ENCODE measurements at places on chromosomes 5 and 9.

- no peak for DNase-seq
Measured at GRCh38 chr5:4019009-4019769, 423.6 kb downstream of the IRX1 start.

GRCh38 chr5:82863266-82863665, 213.9 kb downstream of the TMEM167A start:
- DNase-seq: no peak

GRCh38 chr9:99368341-99369326, 146.6 kb downstream of the SEC61B start:
- DNase-seq: no peak

DNA sequence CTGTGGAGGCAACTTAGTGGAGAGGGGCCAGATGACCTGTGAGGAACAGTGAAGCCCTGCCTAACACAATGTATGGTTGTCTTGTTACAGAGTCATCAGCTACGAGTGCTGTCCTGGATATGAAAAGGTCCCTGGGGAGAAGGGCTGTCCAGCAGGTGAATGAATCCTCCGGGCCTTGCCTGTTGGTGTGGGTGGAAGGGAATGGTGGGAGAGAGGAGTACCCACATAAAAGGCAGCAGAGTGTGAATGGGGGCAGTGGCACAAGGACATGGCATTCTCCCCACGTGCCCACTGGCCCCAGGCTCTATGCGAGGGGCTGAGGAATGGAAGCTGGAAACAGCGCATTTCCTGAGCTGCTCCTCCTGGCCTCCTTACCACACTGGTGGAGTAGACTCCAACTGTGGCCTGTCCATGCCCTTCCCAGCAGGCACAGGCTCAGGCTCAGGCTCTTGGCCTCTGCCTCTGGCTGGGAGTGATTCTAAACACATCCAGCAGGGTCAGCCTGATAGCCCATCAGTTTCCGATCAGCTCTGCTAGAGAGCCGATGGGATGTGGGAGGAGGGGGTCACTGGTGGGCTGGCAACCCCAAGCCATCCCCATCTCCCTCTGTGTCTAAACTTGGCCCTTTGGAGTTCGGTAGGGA, 15.3 kb downstream of the TGFBI start:
- no peak for DNase-seq

- DNase-seq: no peak
Measured at GRCh38 chr9:91682806-91683205, 259.2 kb upstream of the NFIL3 start.

DNA sequence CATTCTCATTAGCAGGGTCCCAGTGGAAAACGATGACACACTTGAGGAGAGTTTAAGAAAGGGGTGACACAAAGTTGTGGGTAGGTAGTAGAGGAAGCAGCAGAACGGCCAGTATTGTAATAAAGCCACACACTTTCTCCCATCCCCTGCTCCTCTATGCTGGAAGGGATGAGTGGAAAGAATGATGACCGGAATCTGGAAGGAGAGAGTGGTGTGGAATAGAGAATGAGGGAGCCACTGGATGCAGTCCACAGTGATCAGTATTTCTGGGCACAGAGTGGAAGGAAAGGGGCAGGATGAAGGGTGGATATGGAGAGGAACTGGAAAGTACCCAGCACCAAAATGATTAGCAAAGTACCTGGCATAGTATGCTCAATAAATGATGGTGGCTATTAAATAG, 133.8 kb upstream of the DAB2 start:
- no peak for DNase-seq

DNA sequence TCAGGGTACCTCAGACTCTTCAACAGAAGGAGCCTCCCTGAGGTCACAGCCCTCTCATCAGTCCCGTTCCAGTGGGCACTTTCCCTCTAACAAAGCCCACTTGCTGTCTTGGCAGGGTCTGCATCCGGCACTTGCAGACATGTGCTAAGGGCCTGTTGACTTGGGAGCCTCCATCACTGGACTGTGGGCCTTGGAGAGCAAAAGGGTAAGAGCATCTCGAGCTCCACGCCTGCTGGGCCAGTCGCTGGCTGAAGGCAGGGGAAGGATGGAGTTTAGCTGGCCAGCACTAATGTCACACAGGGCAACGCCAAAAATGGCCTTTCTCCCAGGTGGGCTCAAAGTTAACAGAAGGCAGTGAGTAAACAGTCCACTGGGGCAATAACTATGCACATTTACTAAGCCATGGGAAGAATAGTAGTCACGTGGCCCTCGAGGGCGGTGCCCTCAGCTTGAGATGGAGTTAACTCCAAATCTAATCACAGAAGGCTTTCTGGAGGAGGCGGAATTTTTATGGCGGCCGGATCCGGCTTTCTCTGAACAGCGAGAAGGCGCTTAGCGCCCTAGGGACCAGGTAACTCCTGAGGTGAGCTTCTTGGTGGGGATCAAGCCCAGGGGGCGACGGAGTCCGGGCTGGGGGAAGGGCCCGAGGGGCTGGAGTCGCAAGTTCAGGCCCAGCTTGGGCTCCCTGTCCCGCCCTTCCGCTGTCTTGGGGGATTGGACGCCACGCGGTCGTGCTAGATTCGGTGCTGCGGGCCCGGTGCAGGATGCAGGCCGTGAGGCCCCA, 2.0 kb upstream of the NSD1 start:
- no peak for DNase-seq

DNA sequence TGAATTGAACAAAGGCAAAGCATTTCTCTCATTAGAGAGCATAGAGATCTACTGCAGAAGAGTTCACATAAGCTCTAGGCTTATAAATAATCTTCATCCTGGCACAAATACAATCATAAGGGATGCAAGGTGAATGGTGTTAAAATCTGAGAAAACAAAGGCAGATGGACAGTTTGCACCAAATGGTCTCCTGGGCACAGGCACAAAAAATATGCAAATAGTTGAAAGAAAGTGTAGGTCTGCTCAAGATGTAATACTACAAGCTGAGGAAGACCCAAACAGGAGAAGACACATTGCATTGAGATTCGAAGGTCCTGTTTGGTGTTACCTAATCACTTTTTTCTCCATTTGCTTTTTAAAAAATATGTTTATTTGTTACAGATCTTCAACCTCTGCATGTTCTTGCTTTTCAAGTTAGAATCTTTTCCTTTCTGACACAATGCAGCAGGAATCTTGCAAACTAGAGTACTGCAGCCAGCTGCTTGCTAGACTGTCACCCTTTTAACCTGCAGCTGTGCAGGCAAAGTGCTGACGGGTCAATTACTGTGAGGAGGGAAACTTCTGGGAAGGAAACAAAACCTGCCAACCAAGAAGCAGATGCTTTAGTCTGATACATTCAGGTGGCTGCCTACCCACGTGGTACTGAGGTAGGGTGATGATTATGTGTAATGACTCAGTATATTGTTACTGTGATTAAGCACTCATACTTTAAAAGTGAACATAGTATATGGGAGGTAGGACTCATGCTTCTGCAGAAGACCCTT, 1048.6 kb upstream of the SEMA6A start:
- no peak for DNase-seq

DNA sequence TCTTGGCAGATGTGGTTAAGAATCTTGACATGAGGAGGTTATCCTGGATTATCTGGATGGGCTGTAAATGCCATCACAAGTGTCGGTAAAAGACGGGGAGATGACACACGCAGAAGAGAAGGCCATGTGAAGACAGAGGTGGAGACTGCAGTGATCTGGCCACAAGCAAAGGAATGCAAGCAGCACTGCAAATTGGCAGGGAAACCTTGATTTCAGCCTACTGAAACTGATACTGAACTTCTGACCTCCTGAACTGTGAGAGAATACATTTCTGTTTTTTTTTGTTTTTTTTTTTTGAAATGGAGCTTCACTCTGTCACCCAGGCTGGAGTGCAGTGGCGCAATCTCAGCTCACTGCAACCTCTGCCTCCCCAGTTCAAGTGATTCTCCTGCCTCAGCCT, 92.4 kb upstream of the NFIL3 start:
- DNase-seq: no peak

GRCh38 chr5:132378580-132378979, 9.1 kb downstream of the SLC22A5 start:
- no peak for DNase-seq

DNA sequence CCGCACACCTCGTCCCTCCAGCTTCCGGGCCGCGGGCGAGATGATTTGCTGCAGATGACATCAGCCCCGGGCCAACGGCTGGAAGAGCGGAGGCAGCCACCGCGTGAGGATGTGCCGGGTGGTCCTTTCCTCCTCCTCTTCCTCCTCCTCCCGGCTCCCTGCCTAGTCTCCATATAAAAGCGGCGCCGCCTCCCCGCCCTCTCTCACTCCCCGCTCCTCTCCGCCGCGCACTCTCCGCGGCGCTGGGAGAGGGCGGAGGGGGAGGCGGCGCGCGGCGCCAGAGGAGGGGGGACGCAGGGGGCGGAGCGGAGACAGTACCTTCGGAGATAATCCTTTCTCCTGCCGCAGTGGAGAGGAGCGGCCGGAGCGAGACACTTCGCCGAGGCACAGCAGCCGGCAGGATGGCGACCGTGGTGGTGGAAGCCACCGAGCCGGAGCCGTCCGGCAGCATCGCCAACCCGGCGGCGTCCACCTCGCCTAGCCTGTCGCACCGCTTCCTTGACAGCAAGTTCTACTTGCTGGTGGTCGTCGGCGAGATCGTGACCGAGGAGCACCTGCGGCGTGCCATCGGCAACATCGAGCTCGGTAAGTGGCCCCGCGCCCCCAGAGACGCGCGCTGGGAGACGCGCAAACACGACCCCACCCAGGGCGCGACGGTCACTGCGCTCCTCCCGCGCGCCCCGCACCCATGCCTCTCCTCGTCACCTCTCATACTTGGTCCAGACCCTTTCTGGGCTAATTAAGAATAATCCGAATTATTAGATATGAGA, at the start of gene MAP1B:
Gene MAP1B, plus strand, starts transcription at position 345 of the 770 bp plus-strand sequence. Its CDS starts 57 bp downstream, at position 402.
- no peak for DNase-seq

- no peak for DNase-seq
Measured at GRCh38 chr9:129109537-129109903, 1.1 kb downstream of the CRAT start.

DNA sequence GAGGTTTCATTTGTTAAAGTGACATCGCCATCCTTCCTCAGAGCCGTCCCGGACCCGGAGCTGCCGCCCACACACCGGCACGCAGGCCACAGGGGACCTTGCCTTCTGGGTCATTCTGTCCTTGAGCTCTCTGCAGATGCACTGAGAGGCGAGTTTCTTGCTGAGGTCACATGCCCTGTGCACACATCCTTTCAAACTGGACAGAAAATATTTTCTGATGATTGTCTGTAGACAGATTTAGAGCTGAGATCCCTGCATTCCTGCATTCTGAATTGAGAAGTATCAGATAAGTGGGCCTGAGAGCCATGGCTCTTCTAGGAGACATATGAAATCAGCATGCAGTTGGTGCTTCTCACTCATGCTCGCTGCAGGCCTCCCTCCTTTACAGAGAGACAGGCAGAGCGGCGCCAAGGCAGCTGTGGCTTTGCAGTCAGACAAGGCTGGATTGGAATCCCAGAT, 25.4 kb downstream of the BOD1 start:
- DNase-seq: no peak

DNA sequence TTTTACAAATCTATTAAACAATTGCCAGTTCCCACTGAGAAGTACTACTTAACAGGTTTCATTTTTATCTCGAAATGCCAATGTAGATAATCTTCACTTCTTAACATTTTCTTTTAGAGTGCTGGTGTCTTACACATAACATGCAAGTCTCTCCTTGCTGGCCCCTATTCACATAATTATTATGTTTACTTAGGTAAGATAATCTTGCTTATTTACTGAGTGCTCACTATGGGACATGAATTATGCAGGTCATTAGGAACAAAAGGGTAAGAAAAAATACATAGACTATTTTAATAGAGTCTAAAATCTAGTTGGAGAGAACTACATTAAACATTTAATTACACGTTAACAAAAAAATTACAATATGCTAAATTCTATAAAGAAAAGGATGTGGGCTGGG, 328.4 kb downstream of the PRR16 start:
- no peak for DNase-seq

- DNase-seq: no peak
Measured at GRCh38 chr9:120985819-120986222, 59.2 kb upstream of the TRAF1 start.

- DNase-seq: no peak
Measured at GRCh38 chr9:83313781-83314180, 224.4 kb downstream of the FRMD3 start.

- DNase-seq: no peak
Measured at GRCh38 chr9:129483415-129484351, 137.2 kb downstream of the C9orf50 start.

GRCh38 chr9:109289186-109289585, 31.7 kb downstream of the EPB41L4B start:
- DNase-seq: no peak

GRCh38 chr5:151812757-151813309, 41.1 kb downstream of the G3BP1 start:
- no peak for DNase-seq

GRCh38 chr9:86177995-86178394, 78.6 kb upstream of the GOLM1 start:
- no peak for DNase-seq

- DNase-seq: no peak
Measured at GRCh38 chr9:109114670-109115069, 5.1 kb downstream of the TMEM245 start.

- no peak for DNase-seq
Measured at GRCh38 chr5:77305956-77306355, 95.5 kb downstream of the PDE8B start.

- DNase-seq: no peak
Measured at GRCh38 chr5:176590035-176590717, 19.8 kb downstream of the GPRIN1 start.

DNA sequence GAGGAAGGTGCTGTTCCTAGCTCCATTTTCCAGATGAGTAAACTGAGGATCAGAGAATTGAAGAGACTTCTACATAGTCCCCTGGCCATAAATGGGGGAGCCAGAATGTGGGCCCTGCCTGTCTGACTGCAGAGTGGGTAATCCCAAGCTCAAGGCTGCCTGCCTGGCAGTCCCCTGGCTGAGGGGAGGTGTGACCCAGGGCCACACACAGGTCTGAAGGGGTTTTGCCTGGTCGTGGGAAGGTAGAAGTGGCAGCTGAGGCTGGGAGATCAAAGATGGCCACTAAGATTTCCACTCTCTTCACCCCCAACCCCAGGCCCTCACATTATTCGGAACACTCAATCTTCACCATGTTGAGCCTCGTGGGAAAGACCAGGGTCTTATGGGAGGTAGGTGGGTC, 176.3 kb downstream of the MACROH2A1 start:
- no peak for DNase-seq

- no peak for DNase-seq
Measured at GRCh38 chr5:10933121-10933520, 172.1 kb upstream of the DAP start.

DNA sequence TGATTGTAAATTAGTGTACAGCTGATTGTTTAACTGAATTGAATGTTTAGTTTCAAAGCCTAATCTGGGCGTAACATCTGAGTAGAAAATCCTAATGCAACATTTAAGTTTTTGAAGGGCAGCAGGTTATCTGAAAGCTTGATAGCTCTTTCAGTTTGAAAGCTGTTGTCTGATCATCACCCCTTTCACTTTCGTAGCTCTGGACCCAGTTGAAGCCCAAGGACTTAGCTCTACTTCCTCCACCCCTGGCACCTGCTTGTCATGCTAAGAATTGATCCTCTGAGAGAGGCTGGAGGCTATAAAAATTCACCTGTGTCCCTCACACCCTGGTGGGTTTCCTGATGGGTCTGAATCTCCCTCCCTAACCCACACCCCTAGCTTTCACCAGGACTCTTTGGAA, 86.0 kb downstream of the ZFAND5 start:
- no peak for DNase-seq
